ENCODE measurements at places on chromosomes 12 and 14.

GRCh38 chr14:102530828-102531478 is 21.4 kb upstream of the ANKRD9 start:
- DNase-seq = no peak

DNA sequence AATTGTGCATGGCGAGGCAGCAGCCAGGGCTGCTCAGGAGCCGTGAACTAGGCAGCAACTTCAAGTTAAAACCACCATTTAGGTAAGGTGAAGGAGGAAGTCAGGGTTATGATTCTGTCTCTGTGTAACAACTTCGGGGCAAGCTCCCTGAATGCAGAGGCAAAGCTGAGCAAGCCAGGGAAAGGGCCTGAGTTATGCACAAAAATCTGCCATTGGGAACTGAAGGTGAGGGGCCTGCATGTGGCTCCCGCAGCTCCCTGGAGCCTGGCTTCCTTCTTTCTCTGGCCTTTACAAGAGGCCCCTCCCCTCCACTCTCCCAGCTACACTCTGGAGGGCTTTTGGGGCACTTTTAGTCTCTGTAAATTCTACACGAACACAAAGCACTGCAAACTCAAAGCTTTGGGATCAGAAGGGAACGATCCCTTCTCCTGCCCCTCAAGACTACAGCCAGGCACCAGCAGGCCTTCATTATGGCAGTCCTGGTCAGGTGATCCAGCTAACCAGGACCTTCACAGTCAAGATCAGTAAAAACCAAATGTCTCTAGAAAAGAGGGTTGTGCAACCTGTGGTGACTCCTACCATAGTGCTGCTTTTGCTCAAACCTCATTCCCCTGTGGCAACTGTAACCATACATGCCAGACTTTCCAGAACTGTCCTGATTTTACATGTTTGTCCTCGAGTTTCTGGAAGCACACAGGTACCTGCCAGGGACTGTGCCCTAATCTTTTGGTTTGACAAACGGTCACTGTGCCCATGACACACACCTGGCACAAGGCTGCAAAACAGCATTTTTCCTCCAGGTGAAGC is 67.2 kb upstream of the PTGR2 start:
- DNase-seq = no peak

DNA sequence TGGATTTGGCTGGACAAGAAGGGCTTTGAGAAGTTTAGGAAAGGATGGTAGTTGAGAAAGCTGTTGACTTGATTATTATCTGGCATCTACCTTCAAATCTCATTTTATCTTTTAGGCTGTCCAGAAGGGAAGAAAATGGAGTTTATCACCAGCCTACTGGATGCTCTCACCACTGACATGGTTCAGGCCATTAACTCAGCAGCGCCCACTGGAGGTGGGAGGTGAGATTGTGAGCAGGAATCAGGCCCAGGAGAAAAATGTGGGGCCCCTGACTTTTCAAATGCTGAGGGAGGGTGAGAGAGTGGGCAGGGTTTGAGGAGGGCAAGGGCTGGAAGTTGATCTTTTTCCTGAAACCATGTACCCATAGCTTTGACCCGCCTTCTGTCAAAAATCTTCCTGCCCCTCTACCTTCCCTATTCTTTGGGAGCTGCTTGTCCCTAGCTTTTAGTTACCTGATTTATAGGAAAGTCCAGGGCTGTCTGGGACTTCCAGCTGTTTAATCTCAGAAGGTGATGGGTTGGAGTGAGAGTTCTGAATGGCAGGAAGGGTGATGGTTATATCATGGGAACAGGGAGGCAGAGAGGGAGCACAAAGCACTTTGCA is 134.2 kb downstream of the SMOC1 start:
- no peak for DNase-seq

DNA sequence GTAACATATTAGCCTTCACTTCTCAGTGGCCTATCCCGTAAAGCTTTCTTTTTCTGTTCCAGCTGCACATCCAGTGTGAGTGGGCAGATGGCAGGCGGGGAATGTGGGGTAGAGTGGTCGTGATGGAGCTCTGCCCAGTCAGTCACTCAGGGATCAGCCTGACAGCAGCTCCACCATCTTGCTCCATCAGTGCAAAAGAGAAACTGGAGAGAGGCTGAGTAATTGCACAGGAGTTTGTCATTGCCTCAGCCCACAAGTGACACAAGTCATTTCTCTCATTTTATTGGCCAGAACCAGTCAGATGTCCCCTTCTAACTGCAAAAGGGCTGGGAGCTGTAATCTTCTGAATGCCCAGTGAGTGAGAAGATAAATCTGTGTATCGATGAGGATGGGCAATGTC is 66.5 kb downstream of the ATP23 start:
- DNase-seq = no peak

- DNase-seq = no peak
Observed at GRCh38 chr12:103139876-103140275, 182.4 kb downstream of the ASCL1 start.

DNA sequence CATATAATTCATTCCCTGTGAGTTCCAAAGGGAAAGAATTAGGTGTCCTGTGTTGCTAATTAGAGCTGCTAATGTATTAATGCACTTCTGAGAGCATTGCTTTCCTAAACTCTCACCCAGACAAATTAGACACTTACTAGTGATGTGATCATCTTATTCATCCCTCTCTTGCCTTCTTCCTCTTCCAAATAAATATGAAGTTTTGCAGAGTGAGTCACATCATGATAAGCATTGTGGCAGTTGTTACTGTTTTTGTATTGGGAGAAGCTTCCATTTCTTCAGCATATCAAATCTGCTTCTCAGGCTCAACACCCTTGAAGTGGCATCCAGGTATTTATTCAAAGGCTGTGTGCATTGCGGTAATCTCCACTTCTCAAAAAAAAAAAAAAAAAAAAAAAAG is 37.3 kb upstream of the E2F7 start:
- no peak for DNase-seq

GRCh38 chr14:36662543-36663403 is 1.1 kb downstream of the PAX9 start:
- DNase-seq = no peak

- DNase-seq = no peak
Observed at GRCh38 chr14:23163830-23164229, 19.6 kb downstream of the SLC7A8 start.

- DNase-seq = no peak
Observed at GRCh38 chr14:98965076-98965475, 306.9 kb downstream of the BCL11B start.

DNA sequence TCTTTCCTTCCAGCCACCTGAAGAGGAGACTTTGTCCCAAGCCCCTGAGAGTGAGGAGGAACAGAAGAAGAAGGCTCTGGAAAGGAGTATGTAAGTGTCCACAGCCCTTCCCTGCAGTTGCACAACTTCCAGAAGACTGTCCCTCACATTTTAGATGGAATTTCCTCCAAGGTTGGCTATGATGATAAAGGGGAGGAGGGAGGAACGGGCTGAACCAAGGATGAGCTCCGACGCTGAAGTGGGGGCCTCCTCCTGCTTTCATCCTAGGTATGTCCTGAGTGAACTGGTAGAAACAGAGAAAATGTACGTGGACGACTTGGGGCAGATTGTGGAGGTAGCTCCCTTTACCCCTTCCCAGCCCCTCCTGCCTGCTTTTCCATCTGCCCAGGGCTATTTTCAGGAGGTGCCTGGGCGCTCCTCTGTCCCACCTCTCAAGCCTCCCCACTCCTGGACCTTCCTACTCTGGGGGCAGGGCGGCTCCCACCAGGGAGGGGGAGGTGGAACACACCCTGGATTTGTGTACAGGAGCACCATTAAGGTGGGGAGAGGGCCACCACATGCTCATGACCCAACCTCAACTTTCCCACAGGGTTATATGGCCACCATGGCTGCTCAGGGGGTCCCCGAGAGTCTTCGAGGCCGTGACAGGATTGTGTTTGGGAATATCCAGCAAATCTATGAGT is 2.3 kb downstream of the ARHGEF25 start:
- DNase-seq = no peak

- DNase-seq = no peak
Observed at GRCh38 chr12:110316861-110317260, 35.8 kb downstream of the ATP2A2 start.

- no peak for DNase-seq
Observed at GRCh38 chr12:80937391-80938238, at the start of gene LIN7A. LIN7A (minus strand) TSS chr12:80937934; CDS start chr12:80937722, 212 bp downstream.

- no peak for DNase-seq
Observed at GRCh38 chr14:35553808-35554207, 19.8 kb downstream of the INSM2 start.

GRCh38 chr12:124954771-124955170 is 34.2 kb downstream of the DHX37 start:
- DNase-seq = no peak

DNA sequence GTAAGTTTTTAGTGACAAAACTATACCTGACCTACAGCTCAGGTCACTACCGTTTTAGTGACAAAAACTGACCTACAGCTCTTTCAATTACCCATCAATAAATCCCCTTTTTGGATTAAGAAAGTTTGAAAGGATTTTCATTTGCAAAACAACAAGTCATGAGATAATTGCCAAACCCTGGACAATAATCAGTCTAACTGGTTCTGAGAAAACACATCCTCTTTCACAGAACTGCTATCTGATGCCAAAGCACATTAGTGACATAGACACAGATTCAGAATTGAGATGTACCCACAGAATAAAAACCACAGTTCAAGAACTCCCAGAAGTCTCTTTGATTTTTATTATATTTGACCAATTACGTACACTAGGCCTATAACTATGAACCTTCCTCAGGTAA is 126.0 kb upstream of the COCH start:
- no peak for DNase-seq

DNA sequence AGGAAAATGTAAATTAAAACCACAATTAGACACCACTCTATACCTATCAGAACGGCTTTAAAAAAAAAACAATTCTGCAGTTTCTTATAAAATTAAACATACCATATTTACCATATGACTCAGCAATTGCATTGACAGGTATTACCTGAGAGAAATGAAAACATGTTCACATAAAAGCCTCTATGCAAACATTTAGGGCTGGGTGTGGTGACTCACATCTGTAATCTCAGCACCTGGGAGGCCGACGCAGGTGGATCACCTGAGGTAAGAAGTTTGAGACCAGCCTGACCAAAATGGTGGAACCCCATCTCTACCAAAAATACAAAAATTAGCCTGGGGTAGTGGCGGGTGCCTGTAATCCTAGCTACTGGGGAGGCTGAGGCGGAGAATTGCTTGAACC is 41.1 kb downstream of the SPTB start:
- DNase-seq = no peak

DNA sequence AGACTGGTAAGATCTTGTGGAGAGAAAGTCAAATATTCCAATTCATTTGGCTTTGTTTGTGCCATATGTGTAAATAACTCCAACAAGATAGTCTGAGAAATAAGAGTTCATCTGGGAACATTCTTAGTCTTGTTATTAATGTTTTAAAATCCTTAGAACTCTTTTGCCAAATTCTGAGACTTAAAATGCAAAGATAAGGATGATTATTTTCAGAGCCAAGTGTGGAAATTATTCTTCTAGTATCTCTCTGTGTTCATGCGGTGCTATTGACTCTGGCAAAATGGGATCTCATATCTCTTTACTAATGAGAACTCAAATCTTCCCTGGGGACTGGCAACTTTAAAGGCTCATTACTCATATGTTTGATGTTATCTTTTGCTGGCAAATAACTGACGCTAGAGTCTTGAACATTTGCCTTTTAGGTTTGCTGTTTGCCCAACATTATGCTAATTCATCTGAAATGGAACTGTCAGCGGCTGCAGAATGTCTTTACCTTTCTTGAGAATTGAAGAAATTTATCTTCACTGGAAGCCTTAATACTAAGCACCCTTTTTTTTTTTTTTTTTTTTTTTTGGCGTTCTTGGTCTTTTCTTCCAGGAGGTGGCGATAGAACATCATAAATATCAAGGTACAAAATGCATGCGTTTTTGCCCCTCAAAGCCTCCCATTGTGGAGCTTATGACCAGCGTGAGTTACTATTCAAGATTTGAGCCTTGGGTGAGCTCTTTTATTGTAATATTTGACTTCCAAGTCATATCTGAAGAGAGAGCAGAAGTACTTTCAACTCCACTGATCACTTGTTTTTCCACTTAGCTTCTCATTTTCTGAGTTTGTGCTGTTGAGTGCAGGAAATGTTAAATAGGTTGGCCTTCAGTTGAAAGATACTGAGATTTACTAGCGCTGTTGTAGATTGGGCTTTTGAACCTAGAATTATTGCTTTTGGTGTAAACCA is 86.5 kb downstream of the CAND1 start:
- no peak for DNase-seq

DNA sequence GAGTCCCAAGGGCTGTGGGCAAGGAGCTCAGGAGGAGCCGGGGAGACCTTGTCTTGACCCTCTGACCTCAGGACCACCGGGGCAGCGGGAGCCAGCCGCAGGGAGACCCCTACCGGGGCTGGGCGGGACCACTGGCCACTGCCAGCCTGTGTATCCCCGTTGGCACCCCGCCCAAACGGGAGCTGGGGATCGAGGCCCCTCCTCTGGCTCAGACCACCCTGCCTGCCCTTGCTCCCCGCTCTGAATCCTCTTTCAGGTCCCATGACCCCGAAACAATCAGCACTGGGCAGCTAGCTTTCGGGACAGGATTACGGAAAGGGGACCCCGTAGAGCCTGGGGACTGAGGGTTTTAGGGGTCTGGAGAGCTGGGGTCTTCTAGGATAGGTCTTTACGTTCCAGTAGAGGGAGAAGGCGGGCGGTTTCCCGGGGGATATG is 1.3 kb downstream of the GLI1 start:
- no peak for DNase-seq

DNA sequence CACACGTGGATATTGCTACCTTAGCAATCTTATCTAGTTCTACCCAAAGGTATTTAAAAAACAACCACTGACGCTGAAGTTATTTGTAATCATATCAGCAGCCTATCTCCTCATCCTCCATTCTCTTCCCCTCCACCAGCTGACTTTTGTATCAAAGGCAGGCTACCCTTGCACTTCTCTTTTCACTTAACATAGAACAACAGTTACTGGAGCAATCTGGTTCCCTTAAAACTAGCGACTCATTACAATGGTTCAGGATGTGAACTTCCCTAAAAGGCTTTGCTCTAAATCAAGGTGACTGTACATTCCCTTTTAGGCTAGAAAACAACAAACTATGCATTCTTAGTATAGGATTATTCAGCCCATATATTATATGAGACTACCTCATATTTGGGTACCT is 404.7 kb downstream of the APAF1 start:
- DNase-seq = no peak

DNA sequence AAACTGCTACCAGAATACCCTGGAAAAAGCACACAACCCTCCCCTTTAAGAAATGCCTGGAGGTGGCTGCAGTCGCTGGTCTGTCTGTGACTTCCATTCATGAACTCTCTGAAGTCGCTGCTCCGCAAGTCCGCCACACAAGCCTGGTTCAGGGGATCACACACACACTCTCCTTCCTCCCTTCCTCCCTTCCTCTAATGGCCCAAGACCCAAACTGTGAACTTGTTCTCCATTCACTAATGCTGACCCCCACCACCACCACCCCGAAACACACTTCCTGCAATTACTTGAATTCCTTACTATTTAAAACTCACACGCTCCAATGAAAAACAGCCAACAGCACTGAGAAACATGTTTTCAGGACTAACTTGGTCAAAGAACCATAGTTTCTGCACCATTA is 1.0 kb upstream of the LMO3 start:
- DNase-seq = no peak

DNA sequence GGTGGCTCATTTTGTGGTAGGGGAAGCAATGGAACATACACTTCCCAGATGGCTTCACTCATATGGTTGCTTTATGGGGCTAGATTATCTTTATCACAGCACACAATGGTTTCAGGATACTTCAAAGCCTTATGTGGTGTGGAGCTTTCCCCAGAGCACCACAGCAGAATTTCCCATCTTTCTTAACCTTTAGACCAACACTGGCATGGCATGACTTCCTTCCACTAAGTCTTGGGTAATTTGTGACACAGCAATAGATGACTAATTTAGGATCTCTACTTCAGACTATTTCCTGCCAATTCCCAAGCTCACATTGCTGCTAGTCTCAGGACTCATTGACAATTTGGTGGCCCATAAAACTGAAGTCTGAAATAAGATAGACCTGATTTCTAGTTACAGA is 36.9 kb upstream of the DCN start:
- no peak for DNase-seq
